Inflammatory macrophage (primary cell): ENCODE measurements at places on chromosomes 2 and 18.
A peak's percentile ranks its signal among the peaks of the same experiment; 100 is the strongest.

GRCh38 chr2:74696829-74697228 is 42.8 kb downstream of the SEMA4F start:
- DNase-seq, result no peak

GRCh38 chr2:112683550-112684414 is 37.0 kb upstream of the NT5DC4 start:
- no peak for DNase-seq

- DNase-seq, result no peak
Observed at GRCh38 chr2:156864325-156864724, 393.2 kb upstream of the GALNT5 start.

GRCh38 chr18:7221424-7222155 is 9.3 kb upstream of the LRRC30 start:
- peak; percentile 50 for DNase-seq

GRCh38 chr18:10124557-10124956 is 210.7 kb downstream of the VAPA start:
- no peak for DNase-seq

- DNase-seq, result peak; percentile 21
Observed at GRCh38 chr2:101121174-101121573, 30.0 kb downstream of the TBC1D8 start.

GRCh38 chr2:70946832-70947442 is 11.2 kb downstream of the ATP6V1B1 start:
- DNase-seq, result peak; percentile 63

- no peak for DNase-seq
Observed at GRCh38 chr18:55413474-55413873, 174.5 kb downstream of the TCF4 start.

DNA sequence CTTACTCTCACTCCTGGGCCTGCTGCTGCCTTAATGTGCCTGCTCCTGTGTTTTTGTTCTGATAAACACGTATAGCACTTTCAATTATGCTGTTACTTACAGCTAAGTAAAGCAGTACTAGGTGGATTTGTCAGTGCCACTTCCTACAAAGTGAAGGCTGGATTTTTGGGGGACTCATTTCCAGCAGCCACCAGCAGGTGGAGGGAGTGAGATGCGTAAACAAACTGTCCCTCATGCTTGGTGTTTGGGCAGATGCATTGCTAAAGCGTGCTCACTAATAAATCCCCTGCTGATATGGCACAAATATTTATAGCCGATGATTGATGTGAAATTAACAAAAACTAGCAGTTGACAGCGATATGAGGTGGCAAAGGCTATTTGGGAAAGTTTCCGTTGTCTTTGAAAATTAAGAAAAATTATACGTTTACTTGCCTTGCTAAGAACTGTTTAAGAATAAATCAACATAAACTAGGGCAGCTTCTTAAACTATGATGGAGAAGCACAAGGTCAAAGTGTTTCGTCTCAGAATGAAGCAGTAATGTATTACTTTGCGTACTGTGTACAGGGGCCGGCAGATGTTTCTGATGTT is 101.7 kb downstream of the AGAP1 start:
- DNase-seq, result peak; percentile 60

DNA sequence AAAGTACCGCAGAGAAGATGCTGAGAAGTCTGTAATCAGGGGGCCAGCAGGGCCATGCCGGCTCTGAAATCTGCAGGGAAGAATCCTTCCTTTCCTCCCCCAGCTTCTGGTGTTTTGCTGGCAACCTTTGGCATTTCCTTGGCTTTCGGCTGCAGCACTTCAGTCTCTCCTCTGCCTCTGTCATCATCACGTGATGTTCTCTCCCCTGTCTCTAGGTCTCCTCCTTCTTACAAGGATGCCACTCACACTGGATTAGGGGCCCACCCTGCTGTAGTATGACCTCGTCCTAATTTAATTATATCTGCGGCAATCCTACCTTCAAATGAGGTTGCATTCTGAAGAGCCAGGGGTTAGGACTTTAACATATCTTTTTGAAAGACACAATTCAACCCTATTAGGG is 13.8 kb upstream of the RAB12 start:
- DNase-seq, result no peak
